ENCODE measurements at places on chromosomes 1 and 21.

DNA sequence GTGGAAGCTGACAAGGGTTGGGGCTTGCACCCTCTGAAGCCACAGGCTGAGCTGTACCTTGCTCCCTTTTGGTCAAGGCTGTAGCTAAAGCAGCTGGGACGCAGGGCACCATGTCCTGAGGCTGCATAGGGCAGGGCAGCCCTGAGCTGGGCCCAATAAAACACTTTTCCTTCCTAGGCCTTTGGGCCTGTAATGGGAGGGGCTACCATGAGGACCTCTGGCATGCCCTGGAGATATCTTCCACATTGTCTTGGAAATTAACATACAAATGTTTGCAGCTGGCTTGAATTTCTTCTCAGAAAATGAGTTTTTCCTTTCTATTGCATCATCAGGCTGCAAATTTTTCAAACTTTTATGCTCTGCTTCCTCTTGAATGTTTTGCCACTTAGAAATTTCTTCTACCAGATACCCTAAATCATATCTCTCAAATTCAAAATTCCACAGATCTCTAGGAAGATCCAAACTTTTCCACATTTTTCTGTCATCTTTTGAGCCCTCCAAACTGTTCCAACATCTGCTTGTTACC lies 32.9 kb upstream of the TTLL7 start:
- DNase-seq, result no peak

GRCh38 chr1:186218654-186219352 lies 156.2 kb downstream of the TPR start:
- DNase-seq, result no peak

DNA sequence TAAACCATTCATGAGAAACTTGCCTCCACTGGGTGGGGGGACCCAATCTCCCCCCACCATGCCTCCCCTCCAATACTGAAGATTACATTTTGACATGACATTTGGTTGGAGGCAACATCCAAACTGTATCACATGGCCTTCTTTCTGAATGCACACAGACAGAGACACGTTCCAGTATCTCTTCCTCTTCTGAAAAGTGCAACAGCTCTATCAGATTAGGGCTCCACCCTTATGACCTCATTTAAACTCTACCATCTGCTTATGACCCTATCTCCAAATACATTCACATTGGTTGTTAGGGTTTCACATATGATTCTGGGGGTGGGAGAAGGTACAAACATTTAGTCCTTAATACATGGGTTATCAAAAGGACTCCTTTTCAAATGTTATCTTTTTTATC lies 481.8 kb upstream of the NFIA start:
- DNase-seq, result no peak

GRCh38 chr1:237416924-237417655 lies 375.1 kb downstream of the RYR2 start:
- DNase-seq, result peak; percentile 35

DNA sequence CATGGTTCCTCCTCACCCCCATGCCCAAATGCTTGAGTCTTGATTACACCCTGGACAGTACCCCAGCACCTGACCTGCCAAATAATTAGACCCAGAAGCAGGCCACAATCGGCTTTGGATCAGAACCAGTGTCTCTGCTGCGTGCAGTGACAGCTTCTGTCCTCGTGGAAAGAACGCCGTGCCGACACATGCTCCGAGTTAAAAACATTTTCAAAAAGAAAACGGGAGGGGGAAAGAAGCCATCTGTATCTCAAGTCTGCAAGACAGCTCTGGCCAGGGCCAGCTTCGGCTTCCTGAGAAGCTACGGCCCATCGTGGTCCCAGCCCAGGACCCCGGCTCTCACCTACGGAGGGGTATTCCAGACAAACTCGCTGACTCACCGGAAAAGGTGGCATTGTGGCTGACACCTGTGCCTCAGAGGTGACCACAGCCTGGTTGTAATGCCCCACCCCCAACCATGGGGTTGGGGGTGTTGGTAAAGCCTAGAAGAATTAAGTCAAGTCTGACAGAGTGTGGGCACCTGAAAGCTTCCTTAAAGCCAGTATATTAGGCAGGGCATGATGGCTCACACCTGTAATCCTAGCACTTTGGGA lies 25.8 kb downstream of the SSBP3 start:
- no peak for DNase-seq

DNA sequence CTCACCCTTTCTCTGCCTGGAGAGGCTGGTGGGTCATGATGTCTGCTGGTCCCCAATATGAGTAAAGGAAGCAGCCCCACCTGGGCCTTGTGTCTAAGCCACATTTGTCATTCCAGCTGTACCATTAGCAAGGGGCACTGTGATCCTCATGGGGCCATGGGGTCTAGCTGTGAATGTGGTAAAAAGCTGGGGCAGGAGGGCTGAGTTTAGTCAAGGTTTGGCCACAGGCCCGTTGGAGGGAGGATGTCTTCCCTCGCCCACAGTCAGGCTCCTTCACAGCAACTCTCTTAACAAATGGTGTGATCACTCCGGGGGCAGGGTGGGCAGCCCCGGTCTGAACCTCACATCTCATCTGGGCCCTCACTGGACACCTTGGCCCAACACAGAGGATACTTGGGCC lies 115.4 kb downstream of the DMRTB1 start:
- DNase-seq, result no peak

All from muscle of arm (tissue), 14 donors.